H54 (cell line): ENCODE measurements at places on chromosomes 6 and 20.
A peak's percentile ranks its signal among the peaks of the same experiment; 100 is the strongest.

- DNase-seq = no peak
Measured at GRCh38 chr20:14989535-14990290, 652.3 kb upstream of the FLRT3 start.

GRCh38 chr6:3793545-3793944 is 42.0 kb upstream of the PXDC1 start:
- DNase-seq = no peak

DNA sequence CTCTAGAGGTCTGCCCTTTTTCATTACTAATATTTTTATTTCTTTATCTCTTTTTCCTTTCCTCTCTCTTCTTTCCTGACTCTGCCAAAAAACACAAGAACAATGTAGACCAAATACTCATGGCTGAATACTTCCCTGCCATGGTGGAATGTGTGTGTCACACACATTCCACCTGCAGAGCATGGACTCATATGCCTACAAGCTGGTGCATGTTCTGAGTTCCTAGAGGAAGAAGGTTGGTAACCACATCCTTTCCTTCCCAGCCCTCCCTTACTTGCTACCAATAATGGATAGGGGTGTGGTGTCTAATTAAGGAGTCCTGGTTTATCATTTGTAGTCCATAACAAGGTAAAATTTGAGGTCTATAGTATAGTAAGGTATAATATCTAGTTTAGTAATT is 15.2 kb upstream of the CST9L start:
- no peak for DNase-seq

DNA sequence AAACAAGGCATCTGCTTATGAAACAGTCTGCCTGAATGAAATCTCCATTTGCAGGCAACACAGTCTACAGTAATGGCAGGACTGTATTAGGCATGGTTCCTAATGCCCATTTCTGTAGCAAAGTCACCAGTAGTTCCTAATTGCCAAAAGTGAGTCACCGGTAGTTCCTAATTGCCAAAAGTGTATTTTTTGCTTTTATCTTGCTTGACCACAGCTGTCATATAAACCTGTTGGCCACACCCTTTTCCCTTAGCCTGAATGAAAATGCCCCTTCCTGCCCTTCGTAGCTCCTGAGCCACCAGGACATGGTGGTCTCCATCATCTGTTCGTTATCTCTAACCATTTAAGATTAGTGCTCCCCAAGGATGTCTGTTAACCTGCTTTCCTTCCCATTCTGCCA is 34.5 kb downstream of the MTHFD1L start:
- DNase-seq = no peak

GRCh38 chr20:51894201-51894600 is 91.9 kb upstream of the SALL4 start:
- DNase-seq = no peak

DNA sequence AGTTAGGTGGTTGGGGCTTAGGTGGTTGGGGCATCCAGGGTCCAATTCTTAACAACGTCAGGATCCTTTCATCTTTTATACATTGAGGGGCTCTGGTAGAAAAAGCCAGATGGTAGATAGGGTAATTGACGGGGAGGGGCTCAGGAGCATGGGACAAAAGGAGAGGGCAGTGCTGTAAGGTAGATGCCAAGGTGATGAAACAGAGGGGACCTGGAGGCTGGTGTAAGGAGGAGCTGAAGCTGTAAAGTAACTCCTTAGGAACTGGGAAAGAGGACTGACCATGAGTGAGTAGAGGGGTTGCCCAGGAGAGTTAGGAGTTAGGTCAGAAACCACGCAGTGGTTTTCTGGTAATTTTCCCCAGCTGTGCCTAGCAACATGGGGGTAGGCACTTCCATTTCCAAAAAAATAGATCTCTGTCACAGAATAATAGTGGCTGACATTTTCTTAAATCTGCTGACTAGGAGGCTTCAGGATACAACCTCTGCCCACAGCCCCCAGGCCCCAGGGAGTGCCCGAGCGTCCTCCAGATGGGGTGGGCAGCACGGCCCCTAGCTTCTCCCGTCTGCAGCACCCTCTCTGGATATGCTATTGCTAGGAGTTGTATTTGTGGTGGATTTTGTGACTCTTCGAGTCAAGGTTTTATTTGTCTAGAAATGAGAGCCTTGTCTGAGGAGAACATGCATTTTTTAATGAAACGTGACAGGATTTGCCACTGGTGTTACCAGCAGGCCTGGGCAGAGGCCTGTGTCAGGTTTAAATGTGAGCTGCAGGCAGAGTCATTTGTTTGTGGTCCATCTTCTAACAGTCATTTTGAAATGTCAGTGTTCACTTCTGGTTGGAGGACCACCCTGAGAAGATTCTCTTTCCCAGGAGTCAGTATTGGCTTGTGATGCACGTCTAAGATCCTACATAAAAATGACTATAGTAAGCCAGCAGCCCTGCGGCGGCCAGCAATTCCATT is 44.6 kb downstream of the TULP4 start:
- DNase-seq = no peak

DNA sequence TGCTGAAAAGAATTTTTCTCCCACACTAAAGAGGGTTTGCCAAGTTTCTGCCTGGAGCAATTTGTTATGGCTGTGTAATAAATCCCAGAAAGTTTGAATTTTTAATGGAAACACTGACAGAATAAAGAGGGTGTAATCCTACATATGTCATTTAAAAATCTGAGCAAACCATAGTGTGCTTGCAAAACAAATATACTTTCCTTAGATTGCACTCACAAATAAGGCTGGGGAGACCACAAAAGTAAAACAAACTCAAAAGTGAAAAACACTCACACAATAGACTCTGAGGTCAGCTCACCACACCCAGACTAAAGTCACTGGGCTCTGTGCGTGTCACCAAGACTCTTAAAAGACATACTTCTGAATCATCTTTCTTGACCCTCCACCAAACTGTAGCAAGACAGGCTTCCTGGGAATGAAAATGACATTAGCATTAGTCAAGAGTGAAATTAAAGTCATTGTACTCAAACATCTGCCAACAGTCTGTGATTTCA is 4.8 kb upstream of the ATXN1 start:
- peak; percentile 15 for DNase-seq

- no peak for DNase-seq
Measured at GRCh38 chr6:159966339-159966738, 2.5 kb upstream of the IGF2R start.

- DNase-seq = peak; percentile 74
Measured at GRCh38 chr6:119349361-119350201, at the start of gene MAN1A1. MAN1A1 (minus strand) TSS chr6:119349761; CDS start chr6:119349065, 696 bp downstream.

DNA sequence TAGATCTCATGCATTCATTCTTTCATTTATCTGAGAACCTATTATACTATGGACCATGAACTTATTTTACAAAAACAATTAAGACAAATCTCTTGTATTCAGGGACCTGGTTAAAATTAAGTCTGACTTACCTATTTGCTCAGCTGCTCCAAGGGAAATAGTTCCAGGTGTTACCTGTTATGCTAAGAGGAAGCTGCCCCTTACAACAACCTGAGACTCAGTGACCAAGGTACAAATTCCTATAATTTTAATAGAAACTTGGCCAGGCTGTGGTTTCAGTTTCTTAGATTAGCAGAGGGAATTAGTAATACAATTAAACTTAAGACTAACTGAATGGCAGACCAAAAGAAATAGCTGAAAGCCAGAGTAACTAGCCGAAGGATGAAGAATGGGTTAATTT is 48.2 kb upstream of the GMPR start:
- DNase-seq = no peak

GRCh38 chr6:107435798-107436197 is 23.6 kb downstream of the PDSS2 start:
- DNase-seq = no peak

DNA sequence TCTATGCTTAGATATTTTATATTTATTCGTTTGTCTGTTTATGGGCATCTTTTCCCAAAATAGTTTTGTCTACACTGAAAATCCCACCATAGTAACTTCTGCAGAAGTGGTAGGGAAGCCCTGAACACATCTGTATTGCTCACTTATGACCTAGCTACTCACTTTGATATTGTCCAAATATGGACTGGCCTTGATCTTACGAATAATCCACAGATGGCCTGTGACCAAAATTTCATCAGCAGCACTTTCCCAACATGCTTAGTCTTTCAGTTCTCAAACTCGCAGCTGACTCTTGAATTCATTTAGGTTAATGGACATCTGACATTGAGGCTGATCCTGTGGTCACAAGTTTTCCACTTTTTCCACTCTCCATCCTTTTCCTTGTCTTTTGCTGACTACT is 80.8 kb upstream of the BEND3 start:
- DNase-seq = no peak

GRCh38 chr6:140041056-140041455 is 666.6 kb upstream of the CITED2 start:
- DNase-seq = no peak

DNA sequence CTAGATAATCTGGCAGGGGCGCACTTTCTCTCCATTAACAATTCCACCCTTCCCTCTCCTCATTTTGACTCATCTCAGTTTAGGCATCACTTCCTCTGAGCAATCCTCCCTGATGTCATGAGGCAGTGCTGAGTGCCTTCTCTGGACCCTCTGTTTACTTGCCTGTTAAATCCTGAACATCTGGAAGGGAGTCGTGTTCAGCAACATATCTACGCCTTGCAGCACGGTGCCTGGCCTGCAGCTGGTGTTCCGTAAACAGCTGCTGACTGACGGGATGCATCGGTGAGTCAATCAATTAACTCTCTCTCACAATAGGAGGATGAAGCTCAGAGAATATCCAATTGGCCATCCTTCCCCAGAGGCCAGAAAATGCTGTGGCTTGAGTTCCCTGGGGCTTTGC is 613.5 kb downstream of the PTPRT start:
- DNase-seq = no peak

GRCh38 chr6:155782320-155782731 is 326.7 kb upstream of the NOX3 start:
- peak; percentile 5 for DNase-seq
